Ovary (tissue), 10 donors: ENCODE measurements at places on chromosomes 3 and 15. TPM values are rescaled to one million over a fixed set of nuclear protein-coding genes. Genes with fewer than 3 reads are reported as not detected.
A peak's percentile ranks its signal among the peaks of the same experiment; 100 is the strongest.

FOXL2 gene
- 184 TPM for total RNA-seq

PLAAT1 gene
- not detected for total RNA-seq

GASK1A gene
- 26.9 TPM for total RNA-seq

FETUB gene
- total RNA-seq: not detected

CISH gene
- 16.9 TPM for total RNA-seq

ZIC1 gene
- total RNA-seq: not detected

GOLGA6L4 gene
- 6.8 TPM for total RNA-seq

SOX14 gene
- total RNA-seq: not detected

- H3K4me1 ChIP-seq: peaks cover 4% of the 10 kb centered on the region
- no peak overlapping the region for H3K4me3 ChIP-seq
- no peaks in the 10 kb centered on the region for H3K27me3 ChIP-seq
- peak; percentile 57 for DNase-seq
- no peak overlapping the region for H3K27ac ChIP-seq
- no peaks in the 10 kb centered on the region for H3K36me3 ChIP-seq
Measured at GRCh38 chr3:194148383-194148782, 12.4 kb downstream of the HES1 start.

DNA sequence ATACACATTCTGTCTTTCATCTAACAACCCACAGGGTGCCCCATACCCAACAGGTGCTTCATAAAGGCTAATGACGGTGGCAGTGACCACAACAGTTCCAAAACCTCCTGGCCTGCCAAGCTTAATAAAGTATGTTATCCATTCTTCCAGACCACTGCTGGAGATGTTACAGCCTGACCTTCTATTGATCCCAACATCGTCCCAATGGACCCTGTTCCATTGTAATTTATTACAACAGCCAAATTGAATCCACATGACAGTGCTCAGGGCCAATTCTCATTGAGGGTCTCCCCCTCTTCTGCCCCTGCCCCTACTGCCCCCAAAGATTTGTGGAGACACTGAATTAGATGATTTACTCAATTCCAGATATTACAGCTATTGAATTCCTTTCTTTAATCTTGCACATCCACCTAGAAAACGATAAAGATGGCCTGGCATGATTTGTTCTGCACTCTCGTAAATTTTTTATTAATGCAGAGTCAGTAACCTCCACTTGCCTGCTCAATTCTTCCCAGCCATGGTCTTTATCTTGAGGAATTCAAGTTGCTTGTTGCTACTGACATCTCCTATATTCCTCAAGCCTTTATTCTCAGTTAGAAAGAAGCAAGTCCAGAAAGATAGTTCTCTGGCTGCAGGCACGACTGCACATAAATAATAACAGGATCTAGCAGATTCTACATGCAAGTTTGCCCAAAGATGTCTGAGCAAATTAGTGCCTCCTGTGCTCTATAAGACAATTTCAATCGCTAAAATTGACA is 407.6 kb downstream of the ERC2 start:
- no peaks in the 10 kb centered on the region for H3K27me3 ChIP-seq
- H3K4me1 ChIP-seq: no peaks in the 10 kb centered on the region
- no peak for DNase-seq
- no peak overlapping the region for H3K27ac ChIP-seq
- H3K36me3 ChIP-seq: no peaks in the 10 kb centered on the region
- H3K4me3 ChIP-seq: no peak overlapping the region

DNA sequence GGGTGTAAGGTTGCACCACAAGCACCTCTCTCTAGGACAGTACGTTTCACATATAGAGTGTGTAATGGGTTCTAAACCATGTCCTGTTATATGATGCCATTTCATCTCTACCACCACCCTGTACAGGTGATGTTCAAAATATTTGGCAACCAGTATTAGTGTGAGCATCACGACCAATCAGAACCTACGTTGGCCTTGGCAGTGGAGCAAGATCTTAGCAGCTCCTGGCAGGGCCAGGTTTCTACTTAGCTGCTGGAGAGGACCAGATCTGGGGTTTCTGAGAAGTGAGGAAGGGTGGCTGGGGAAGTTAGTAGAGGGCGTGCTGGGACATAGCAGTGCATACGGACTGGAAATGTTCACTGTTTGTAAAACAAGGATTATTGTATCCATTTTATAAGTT is 23.1 kb upstream of the MITF start:
- H3K4me3 ChIP-seq: no peak overlapping the region
- no peak overlapping the region for H3K27ac ChIP-seq
- DNase-seq: no peak
- H3K27me3 ChIP-seq: no peaks in the 10 kb centered on the region
- H3K36me3 ChIP-seq: no peaks in the 10 kb centered on the region

DNA sequence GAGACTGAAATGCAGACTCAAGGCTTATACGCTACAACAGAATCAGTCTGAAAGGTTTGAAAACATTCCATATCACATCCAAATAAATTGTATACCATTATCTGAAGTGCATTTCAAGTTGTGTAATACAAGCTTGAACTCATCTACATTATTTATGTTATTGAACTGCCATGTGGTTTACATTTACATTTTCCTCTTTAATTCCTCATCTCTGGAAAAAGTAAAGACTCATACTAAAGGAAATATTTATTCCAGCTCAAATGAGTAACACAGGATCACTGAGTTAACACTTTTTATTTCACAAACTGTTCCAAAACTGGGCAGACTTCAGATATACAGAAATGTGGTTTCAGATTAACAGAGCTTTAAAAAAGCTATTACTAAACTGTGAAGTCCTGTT is 282.5 kb downstream of the ULK4 start:
- no peak for DNase-seq
- no peaks in the 10 kb centered on the region for H3K27me3 ChIP-seq
- no peaks in the 10 kb centered on the region for H3K36me3 ChIP-seq
- no peak overlapping the region for H3K4me3 ChIP-seq

DNA sequence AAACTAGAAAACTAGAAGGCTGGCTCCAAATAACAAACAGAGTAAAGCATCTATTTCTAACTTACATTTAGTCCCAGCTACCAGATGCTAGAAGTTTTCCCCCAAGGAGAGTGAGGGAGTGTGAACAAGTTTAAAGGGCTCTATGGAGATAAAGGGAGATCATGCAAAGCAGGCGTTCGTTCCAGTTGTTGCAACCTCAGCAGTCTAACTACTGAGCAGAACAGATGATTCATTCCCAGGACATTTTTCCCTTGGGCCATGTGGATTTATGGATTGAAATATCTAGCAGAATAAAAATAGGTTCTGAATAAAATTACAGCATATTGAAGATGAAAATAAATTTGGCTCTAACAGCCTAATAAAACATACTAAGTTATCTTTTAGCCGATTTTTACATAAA is 154.8 kb upstream of the TTC14 start:
- no peaks in the 10 kb centered on the region for H3K27me3 ChIP-seq
- H3K4me3 ChIP-seq: no peak overlapping the region
- no peaks in the 10 kb centered on the region for H3K36me3 ChIP-seq
- no peak overlapping the region for H3K27ac ChIP-seq
- no peaks in the 10 kb centered on the region for H3K4me1 ChIP-seq
- DNase-seq: no peak

- no peak for DNase-seq
- H3K27me3 ChIP-seq: no peaks in the 10 kb centered on the region
- no peak overlapping the region for H3K27ac ChIP-seq
- H3K4me3 ChIP-seq: no peak overlapping the region
- no peaks in the 10 kb centered on the region for H3K36me3 ChIP-seq
- H3K4me1 ChIP-seq: no peaks in the 10 kb centered on the region
Measured at GRCh38 chr3:24323272-24323671, 171.4 kb downstream of the THRB start.

DNA sequence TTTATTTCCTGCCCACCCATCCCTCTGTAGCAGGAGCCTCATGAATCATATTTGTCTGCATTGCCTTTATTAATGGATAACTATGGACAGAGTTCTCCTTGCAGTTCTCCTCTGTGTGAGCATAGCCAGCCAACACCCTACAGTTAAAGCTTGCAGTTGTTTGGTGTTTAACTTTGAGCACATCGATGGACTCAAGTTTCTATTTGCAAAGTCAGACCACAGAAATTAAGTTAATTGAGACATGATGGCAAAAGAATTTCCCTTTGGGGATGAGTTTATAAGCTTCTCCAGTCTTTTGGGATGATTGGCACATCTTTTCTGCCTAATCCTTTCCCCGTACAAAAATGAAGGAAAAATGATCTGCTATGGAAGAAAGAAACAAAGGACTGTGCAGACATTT is 398.9 kb upstream of the THBS1 start:
- H3K4me3 ChIP-seq: no peak overlapping the region
- H3K4me1 ChIP-seq: peaks cover 10% of the 10 kb centered on the region
- H3K27me3 ChIP-seq: no peaks in the 10 kb centered on the region
- no peak overlapping the region for H3K27ac ChIP-seq
- no peaks in the 10 kb centered on the region for H3K36me3 ChIP-seq

GRCh38 chr3:33131331-33132018 is 17.7 kb downstream of the CRTAP start:
- H3K27me3 ChIP-seq: no peaks in the 10 kb centered on the region
- H3K27ac ChIP-seq: no peak overlapping the region

DNA sequence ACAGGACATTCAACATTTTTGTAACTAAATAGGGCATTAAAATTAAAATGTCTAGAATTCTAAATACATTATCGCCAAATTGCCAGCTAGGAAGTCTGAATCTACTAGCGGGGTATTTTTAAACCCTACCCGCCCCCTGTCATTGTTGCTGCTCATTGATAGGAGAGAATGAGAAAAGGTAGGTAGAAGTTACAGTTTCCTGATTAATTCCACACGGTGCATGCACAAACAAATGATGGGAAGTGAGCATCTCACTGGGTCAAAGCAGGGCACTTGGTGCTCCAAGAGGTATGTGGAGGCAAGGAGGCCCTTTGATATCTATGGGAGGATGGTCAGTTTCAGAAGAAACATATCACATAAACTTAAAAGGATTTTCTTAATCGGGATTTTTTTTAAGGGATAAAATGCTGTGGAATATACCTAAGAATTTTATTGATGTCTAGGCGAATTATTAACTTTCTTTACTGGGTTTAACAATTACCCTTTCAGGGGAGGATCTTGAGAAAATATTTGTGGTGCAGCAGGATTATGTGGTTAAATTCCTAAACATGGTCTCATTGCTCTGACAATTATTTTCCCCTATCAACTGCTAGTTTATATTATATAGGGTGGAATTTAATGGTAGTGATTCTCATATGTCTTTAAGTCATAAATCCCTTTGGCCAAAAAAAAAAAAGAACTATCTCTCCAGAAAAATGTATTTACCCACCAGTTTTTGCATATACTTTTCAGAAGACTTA is 236.0 kb upstream of the GOLGA6L4 start:
- no peak overlapping the region for H3K27ac ChIP-seq
- H3K27me3 ChIP-seq: no peaks in the 10 kb centered on the region
- H3K4me3 ChIP-seq: no peak overlapping the region
- H3K4me1 ChIP-seq: no peaks in the 10 kb centered on the region

DNA sequence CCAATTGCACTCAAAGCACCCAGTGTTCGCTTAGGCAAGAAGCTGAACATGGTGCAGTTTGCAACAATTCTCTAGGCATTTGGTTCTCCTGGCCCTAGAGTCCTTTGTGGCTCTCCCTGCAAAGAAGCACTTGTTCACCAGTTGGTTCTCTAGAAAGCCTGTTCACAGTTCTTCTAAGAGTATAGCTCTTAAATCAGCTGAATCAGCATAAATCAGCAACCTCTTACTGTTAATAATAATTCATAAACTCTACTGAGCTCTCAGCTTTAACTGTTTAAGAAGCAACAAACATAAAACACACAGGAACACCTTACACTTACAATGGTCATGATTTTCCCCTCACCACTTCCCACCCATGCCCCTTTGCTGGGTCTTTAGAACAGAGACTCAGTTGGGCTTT is 56.8 kb upstream of the PPP2R3A start:
- no peak overlapping the region for H3K27ac ChIP-seq
- H3K4me1 ChIP-seq: no peaks in the 10 kb centered on the region
- no peaks in the 10 kb centered on the region for H3K27me3 ChIP-seq
- no peaks in the 10 kb centered on the region for H3K36me3 ChIP-seq
- DNase-seq: no peak

DNA sequence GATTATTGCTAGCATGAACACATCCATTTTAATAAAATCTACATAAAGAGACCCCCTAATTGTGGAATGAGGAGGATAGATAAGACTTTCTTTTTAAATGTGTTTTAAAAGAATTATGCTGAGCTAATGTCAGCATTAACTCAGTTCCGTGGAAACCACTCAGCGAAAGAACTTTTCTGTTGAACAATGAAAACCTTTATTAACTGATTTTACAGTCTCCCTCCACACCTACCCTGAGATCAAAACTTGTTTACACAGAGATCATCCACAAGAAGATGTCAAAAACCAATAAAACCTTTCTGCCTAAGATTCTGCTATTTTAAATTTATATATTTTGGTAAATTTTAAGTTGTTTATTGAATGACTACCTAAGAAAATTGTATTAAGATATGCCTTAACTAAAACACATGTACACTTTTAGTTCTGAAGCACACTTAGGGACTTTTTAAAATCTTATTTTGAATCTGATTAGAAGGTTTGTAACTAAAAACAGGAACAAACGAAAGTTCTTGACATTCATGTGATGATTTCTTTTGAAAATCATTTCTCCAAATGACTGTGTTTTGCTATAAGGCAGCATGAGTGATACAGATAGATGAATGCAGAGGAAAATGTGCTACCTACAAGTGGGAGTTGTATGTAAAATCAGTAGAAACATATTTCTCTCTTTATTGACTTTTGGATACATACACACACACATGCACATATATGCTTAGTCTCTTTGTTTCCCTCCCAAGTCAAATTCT is 369.0 kb downstream of the UNC13C start:
- H3K27ac ChIP-seq: no peak overlapping the region
- DNase-seq: no peak
- no peaks in the 10 kb centered on the region for H3K36me3 ChIP-seq
- no peaks in the 10 kb centered on the region for H3K27me3 ChIP-seq

DNA sequence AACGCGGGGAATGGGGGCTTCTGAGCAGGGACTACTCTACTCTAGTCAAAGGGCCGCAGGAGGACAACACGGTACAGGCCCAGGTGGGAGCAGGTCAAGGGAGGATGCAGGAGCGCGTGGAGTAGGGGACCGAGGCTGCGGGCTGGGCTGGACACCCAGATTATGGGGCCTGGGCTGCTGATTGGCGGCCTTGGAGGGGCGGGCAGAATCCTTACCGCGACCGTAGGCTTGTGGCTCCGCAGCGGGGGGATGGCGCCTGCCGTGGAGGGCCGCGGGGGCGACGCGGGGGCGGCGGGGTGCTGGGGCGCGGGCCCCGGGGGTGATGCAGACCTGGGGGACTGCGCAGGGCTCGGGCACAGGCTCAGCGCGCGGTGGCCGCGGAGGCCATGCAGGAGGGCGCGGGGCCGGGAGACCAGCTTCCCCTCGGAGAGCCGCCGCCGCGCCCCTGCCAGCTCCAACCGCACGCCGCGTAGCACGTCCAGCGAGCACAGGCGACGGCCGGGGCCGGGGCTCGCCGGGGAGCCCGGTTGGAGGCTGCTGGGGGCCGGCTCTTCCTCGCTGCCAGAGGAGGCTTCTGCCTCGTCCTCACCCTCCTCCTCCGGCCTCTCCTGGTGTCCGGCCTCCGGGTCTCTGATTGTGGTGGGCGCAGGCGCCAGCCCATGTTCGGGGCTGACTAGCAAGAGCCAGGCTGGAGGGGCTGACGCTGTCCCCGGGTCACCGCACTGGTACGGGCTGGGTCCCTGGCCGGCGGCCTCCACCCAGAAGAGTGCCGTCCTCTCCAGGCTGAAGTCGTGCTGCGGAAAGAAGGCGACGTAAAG is 12.9 kb downstream of the UBAP1L start:
- H3K27ac ChIP-seq: no peak overlapping the region
- no peaks in the 10 kb centered on the region for H3K4me1 ChIP-seq
- DNase-seq: no peak
- H3K36me3 ChIP-seq: no peaks in the 10 kb centered on the region
- H3K27me3 ChIP-seq: no peaks in the 10 kb centered on the region
